ENCODE measurements at places on chromosomes 11 and 22.
A peak's percentile ranks its signal among the peaks of the same experiment; 100 is the strongest.

GRCh38 chr11:94924612-94925011 lies 48.7 kb downstream of the CWC15 start:
- DNase-seq: no peak

DNA sequence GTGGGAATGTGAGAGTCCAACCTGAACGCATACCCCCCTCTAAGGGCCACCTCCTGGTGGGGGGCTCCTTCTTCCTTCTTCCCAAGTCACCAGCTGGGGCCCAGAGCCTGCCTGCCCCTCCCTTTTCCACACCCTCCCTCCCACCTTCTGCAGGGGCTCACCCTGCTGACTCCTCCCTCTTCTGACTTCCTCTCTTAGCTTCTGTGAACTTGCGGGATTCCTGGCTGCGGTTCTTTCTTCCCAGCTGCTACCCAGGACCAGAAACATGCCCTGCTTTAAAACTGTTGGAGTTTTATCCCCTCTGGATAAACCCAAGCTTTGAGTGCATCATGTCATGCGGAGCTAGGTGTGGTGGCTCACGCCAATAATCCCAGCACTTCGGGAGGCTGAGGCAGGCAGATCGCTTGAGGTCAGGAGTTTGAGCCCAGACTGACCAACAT lies 10.2 kb downstream of the LRRC74B start:
- no peak for DNase-seq

GRCh38 chr11:72723508-72723907 lies 28.7 kb downstream of the ARAP1 start:
- DNase-seq: no peak

DNA sequence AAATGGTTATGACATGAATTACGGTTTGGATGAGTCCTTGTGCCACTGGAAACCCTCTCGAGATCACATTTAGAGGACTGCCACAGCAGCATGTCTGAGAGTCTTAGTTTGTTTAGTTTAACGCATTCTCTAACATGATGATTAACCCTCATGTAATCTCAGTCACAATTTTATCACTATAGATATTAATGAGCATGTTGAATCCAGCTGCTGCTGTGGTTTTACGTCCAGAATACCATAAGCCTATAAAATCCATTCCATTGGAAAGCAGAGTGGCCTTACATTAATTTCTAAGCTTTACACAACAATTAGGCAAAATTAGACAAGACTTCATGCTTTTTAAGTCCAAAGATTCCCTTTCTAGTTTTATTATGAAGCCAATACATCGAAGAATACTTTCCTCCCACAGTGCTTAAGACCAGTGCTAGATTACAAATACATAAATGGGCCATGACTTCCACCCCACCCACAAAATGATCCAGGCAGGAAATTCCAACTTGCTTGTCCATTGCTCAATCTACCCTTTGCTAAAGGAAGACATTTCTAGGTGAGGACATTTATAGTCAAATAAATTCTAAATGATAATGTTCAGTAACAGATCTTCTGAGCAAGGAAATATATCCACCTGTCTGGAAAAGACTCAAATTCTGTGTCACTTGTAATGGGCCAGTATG lies 3.5 kb upstream of the ELMOD1 start:
- no peak for DNase-seq

GRCh38 chr22:47594836-47595521 lies 832.5 kb downstream of the TBC1D22A start:
- no peak for DNase-seq

DNA sequence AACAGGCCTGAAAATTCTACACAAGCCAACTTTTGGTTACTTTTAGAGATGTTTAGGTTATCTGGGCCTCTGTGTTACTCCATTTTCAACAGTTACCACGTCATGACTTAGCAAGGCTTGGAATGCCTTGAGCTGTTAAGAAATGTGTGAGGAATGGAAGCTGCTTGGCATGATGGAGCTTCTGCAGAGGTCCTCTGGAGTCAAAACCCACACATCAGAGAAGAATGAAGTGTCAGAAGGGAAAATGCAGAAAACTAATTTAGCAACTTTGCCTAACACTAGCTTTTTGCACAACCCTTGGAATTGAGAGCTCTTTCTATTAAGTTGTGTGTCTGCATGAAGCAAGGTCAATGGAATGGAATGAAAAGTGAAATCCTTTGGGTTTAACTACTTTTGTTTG lies 27.4 kb downstream of the FAT3 start:
- no peak for DNase-seq

DNA sequence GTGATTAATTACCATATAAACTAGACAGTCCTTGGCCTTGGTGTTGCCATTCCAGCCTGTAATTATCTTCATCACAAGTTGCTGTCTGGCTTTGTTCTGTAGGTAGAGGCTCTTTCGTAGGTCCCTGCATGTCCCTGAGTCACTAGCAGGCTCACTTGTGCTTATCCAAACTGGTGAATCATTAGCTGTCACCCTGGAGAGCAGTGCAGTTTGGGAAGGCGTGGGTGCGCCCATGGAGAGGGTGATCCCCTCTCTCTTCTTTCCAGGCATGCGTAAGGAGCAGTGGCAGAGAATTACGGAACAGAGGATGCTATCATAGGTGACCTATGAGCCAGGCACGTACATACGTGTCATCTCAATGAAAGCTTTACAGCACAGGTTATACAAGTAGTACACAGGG lies 11.0 kb upstream of the EHF start:
- DNase-seq: no peak

DNA sequence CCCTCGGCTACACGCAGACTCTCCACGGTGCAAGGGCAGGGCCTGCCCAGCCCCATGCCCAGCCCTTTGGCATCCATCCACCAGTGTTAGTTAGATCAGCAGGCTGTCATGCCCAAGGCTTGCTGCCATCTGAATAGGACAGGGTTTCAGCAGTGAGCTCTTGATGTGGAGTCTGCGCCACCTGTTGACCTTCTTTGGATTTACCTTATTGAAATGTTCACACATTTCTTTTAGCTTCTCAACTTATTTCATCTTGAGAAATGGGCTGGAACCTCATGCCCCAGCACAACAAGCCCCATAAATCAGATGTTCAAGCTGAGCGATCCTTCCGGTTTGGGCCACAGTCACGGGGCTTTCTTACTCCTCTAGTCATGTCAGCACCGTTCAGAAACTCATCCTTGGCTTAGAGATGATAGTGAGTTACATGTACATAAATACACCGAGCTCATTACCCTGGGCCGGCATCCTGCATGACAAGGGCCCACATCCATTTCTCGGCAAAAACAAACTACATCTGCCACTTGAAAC lies 61.7 kb downstream of the PARVB start:
- no peak for DNase-seq

DNA sequence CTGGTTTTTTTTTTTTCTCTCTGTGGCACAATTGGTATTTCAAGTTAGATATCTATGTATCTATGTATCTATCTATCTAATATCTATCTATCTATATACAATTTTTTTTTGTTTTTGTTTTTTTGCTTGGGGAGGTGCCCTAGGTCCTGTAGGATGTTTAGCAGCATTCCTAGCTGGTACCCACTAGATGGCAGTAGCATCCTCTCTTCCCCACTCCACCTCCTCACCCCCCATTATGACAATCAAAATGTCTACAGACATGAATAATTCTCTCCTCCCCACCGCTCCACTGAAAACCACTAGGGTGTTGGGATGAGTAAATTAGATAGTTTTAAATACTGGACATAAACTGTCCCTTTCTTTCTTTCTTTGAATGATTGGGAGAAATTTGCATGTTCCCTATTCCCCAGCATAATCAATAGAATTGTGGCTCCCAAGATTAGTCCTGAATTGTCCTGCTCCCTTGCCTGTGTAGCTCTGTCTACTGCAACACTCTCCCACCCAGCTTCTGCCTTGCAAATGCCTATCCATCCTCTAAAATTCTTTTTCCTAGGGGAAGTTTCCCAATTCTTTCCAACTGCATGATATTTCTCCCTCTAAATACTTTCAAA lies 1152.4 kb downstream of the LRRC4C start:
- DNase-seq: no peak

DNA sequence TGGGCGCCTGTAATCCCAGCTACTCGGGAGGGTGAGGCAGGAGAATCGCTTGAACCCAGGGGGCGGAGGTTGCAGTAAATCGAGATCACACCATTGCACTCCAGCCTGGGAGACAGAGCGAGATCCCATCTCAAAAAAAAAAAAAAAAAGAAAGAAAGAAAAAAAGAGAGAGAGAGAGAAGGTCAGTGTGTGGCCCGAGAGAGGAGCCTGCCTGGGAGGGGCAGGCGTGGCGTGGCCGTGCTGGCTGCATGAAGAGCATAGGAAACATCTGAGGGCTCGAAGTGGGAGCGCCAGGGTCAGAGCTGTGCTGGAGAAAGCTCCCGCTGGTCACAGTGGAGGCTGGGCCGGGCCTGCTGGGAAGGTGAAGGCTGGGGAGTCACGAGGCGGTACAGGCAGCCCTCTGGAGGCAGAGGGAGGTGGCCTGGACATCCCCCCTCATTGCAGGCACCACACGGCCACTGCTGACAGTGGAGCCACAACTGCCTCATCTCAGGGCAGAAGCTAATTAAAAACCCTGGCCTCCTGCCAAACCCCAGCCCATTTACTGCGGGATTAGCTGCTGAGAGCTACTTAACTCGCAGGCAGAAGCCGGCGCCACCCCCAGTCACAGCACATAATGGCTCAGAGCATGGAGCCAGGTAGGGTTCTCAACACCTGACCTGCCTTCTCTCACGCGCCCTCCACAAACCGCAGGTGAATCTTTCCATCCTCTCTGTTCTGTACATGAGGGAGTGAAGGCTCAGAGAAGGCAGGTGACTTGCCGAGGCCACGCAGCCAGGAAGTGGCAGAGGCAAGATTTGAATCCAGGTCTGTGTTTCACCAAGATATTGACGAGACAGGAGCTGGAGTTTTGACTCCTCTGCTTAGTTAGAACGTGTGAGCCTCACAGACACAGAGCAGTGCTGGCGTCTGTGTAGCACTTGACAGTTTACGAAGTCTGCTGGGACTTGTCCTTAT lies 32.6 kb downstream of the NFAM1 start:
- DNase-seq: peak; percentile 68

- DNase-seq: no peak
Measured at GRCh38 chr11:30585125-30585891, 845 bp downstream of the MPPED2 start.

DNA sequence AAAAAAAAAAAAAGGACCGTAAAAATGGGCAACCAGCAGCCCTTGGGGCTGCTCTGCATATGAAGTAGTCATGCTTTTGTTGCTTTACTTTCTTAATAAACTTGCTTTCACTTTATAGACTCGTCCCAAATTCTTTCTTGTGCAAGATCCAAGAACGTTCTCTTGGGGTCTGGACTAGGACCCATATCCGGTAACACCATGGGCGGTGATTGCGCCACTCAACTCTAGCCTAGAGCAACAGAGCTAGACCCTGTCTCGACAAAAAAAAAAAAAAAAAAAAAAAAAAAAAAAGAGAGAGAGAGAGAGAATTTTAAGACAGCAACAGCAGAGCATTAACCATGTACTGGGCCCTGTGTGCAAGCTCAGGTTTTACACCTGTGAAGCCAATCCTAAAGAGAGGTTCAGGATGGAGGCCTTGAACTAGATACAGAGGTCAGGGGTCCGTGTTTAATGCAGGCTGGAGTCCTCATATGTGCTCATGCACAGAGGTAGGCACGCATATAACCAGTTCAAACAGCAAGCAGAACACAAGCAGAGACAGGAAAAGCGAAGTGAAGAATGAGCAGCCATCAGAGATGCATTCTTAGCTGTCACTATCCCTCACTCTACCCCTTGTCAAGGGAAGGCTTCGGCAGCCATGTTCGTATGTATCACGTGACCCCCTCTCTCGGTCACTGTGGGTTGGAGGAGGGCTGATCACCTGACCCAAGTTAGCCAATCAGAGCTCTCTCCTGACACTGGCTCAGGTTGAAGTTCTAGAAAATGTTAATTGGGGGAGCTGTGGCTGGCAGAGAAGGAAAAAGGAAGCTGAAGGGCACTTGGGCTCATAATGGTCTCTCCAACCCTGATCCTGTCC lies 16.7 kb upstream of the SYT12 start:
- DNase-seq: no peak

DNA sequence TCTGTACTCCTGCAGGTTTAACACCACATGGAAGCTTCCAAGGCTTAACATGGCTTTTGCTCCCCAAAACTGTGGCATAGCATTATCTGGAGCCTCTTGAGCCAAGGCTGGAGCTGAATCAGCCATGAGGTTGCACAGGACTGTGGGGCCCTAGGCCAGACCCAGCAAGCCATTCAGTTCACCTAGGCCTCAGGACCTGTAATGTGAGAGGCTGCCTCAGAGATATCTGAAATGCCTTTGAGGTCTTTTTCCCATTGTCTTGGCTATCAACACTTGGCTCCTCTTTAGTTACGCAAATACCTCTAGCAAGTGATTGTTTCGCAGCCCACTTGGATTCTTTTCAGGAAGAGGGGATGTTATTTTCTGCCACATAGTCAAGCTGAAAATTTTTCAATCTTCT lies 72.0 kb downstream of the VPREB1 start:
- no peak for DNase-seq

DNA sequence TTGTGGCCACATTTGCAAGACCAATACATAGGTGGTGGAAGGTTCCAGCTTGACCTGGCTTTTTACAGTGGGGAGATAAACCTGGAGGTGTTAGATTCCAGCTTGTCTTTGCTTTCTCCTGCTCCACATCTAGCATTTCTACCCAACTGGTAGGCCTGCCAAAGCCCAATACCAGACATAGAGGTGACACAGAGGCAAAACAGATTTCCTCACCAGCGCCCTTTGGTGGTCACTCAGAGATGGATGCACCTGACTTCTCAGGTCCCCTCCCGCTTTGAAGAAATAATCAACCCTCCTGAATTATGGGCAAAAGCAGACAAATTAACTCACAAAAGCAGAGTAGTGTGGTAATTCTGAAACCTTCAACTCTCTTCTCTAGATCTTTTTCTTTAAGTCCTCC lies 1356.2 kb downstream of the FAM181B start:
- DNase-seq: no peak

GRCh38 chr22:45429981-45430775 lies 16.7 kb downstream of the RIBC2 start:
- no peak for DNase-seq

- no peak for DNase-seq
Measured at GRCh38 chr11:76148231-76148630, 58.1 kb downstream of the WNT11 start.

- no peak for DNase-seq
Measured at GRCh38 chr11:121514432-121515334, 61.9 kb upstream of the SORL1-AS1 start.

DNA sequence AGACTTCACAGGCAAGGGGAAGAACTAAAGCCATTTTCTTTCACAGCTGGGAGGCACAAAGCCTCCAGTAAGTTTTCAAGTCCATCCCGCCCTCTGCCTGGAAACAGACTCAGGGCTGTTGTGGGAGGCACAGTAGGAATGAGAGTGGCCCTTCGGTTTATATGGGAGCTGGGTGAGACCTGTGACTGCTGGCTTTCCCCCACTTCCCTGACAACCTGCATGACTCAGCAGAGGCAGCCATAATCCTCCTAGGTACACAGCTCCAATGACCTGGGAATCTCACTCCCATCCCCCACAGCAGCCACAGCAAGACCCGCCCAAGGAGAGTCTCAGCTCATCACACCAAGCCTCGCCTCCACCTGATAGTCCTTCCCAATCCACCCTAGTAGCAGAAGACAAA lies 12.1 kb upstream of the TMEM45B start:
- DNase-seq: no peak

DNA sequence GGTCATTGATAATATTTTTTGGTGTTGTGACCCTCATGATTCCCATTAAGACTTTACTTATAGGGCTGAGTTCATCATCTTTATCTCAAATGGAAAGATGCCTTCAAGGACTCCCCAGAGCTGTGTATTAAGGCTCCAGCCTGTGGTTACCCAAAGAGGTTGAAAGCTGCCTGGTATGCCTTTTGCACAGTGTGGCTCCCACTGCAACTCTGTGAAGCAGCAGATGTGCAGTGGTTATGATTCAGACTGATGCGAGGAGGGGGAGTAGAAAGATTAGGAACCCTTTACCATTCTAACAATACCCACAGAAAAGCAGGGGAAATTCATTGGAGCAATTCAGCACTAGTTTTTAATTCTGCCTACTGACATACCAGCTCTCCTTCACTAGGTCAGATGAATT lies 560.0 kb downstream of the INSC start:
- DNase-seq: no peak

All from NCI-H1417 treated with DMSO at 0.1 percent for 48 hours (cell line).